ENCODE measurements at places on chromosomes 5 and 9.
A peak's percentile ranks its signal among the peaks of the same experiment; 100 is the strongest.

DNA sequence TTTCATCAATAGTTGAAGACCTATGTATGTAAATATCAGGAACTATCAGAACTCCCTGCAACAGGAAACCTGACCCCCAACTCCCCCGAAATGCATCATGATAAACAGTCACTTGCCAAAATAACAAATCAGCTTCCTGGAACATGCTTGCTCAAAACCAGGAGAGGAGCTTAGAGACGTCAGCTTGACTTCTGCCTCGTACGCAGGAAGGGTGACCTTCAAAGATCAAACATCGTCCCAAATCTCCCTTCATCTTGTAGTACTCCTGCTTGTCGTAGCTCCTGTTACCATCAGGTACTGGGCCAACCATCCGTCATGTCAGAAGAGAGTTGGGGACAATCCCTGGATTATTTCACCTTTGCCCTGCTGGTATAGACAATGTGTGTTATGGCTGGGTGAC, 396.1 kb downstream of the GADD45G start:
- no peak for DNase-seq

DNA sequence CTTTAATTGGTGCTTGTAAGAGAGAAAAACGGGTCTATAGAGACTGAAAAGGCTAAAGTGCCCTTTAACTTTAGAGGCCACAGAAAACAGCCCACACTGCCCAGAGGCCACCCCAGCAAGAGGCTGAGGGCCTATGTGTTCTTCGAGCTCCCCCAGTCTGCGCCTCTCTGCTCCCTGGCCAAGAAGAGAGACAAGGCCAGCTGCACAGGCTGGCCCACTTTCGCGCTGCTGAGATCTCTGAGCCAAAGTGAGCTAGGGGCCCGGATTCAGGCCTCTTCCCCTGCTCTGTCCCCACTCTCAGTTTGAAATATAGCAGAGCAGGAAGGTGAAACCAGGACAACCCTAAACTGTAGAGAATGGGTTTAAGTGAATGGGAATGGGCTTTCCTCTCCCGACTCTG, 132.0 kb upstream of the TRIM32 start:
- peak; percentile 14 for DNase-seq

GRCh38 chr5:111553868-111554267, 41.5 kb upstream of the STARD4 start:
- DNase-seq, result no peak

DNA sequence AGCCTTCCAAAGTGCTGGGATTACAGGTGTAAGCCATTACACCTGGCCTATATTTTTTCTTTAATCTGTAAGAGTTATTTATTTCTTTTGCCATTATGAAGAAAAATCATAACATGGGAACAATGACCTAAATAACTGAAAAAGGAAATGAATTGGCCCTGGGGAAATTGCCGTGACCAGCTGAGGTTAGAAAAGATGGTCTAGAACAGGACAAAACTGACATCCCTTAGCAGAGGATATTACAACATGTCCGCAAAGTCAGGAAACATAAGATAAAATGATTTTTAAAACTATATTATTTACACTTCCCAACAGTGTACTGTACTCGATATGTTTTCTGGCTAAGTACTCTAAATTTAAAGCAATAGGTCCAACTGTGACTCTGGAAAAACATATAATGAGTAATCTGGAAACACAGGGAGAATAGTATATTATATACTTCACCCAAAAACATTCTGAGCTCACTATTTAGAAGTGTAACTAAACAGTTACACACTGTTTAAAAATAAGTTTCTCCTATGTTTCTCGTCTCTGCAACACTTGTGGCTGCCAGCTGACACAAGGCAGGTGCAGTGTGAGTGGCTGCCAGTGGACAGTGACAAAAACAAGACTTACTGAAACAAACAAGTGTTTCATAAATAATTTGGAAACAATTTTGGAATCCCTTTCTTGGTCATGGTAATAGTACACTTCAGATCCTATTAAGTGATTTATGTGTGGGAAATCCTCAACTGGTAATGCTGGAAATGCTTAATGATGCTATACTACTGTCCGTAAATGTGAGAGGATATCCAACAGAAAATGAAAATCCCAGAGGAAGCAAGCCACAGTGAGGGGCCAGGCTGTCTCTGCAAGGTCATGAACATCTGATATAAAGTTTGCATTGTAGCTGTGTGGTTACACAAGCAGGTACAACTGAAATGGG, 69.1 kb downstream of the C9orf85 start:
- peak; percentile 24 for DNase-seq

DNA sequence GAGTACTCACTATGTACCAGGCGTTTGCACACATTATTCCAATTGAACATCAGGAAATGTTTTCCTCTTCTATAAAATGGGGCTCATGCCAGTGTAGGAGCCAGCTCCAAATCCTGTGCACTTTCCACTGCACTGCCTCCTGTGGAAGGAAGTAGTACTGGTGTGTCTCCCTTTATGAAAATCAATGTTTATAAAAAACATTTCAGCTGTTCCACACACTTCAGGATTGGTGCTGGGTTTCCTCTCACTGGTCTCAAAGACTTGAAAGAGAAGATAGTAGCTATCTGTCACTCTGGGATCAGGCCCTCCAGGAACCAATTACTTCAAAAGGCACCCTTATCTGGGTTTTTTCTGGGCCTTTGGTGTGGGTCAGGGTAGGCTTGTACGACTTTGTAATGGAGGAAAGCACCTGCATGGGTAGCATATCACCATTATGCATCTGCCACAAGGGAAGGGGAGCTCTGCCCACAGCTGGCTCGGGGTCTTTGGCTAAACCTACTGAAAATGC, 32.5 kb downstream of the RAB14 start:
- DNase-seq, result no peak

DNA sequence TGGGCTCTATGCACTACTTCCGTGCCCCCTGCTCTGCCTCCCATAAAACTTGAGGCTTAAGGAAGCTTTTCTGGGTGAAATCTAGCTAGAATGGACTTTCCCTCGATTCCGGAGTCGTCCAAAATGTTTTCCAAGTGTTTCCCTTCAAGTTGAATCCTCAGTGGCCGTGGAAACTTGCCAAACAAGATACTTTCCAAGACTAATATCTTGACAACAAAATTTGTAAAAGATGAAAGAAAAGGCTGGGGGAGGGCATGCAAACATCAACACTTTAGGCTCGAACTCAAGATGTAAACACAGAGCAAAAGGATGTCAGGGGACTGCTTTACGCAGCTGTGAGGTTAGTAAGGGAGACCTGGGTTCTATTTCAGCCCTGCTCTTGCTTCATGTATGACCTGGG, 482.8 kb upstream of the KLF4 start:
- DNase-seq, result no peak

- no peak for DNase-seq
Measured at GRCh38 chr5:65391591-65391990, 90.1 kb downstream of the ADAMTS6 start.

- no peak for DNase-seq
Measured at GRCh38 chr9:84818791-84819190, 149.3 kb downstream of the NTRK2 start.

- no peak for DNase-seq
Measured at GRCh38 chr5:80941496-80941895, 18.7 kb upstream of the RASGRF2 start.

- DNase-seq, result no peak
Measured at GRCh38 chr5:128155776-128156175, 72.2 kb downstream of the SLC12A2 start.

DNA sequence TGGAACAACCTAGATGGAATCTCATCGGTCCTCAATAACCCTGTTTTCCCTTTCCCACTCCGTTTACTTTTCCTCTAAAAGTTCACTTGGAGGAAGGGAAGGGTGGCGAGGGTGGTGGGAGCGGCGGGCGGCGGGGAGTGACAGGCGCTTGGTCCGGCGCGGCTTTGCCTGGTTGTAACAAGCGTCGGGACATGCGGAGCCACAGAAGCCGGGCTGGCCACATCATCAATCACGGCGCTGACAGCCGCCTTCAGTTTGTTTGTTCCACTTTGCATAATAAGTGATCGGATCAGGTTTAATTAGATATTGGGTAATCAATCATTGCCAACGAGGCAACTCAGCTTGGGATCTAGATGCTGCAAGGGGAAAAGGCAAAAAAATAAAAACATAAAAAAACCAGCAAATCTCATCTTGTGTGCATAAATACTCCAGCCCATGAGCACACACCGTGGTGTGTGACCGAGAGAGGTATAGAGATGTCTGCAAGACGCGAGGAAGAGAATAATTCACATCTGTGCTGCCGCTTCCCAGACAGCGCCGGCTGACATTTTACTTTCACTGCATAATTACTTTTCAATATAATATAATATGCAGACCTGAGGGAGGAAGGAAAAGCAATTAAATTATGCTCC, 396.2 kb upstream of the IRX4 start:
- DNase-seq, result no peak

- DNase-seq, result peak; percentile 20
Measured at GRCh38 chr5:53069626-53070025, 39.9 kb downstream of the MOCS2 start.

DNA sequence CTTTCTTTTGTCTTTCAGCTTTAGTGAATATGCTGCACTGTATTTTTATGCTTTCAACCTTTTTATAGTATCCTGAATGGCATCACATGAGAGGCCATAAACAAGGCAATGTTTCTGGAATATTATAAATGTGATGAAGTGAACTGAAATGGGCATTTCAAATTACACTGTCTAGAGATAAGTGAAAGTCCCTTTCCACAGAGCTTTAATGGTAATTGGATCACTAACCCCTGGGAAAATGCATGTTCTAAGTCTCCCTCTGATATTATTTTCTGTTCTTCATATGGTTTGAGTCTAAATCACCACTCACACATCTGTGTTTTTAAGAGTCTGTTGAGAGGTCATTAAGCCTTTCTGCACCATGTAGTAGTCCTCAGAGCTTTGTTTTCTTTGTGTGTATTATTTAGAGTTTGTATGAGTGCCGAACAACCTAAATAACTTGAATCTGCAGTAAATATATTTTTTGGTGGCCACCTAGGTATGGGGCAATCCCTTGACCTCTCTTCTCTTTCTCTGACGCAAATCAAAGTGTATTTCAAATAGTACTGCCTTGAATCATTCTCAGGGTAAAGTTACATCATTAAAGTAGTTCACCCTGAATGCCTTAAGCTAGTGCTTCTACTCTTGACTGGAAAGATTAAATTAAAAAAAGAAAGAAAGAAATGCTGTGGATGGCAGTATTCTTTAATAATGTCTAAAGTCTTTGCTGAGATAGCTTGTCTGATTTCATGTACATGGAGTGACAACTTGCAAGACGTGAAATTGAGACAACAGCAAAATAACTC, 1931.0 kb upstream of the CDH6 start:
- DNase-seq, result no peak

GRCh38 chr5:160237571-160238093, 8.3 kb downstream of the FABP6 start:
- no peak for DNase-seq

DNA sequence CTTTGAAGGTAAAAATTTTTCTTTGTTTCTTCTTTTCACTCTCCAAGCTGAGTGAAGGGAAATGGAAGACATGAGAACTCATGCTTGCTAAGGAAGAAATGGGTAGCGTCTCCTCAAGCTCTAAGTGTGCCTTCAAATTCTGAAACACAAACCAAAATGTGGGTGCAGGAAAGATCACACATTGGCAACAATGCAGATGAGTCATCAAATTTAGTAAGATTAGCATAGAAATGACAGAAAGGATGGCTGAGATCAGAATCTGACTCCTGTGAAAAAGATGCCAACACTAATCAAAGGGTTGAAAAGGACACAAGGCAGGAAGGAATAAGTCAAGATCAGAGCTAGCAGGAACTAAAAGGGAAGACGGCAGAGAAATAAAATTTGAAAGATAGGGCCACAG, 61.1 kb upstream of the ZNF462 start:
- DNase-seq, result no peak

- DNase-seq, result no peak
Measured at GRCh38 chr5:158929552-158930218, 170.0 kb downstream of the EBF1 start.

- DNase-seq, result no peak
Measured at GRCh38 chr5:20832204-20833080, 844.4 kb upstream of the CDH18 start.

DNA sequence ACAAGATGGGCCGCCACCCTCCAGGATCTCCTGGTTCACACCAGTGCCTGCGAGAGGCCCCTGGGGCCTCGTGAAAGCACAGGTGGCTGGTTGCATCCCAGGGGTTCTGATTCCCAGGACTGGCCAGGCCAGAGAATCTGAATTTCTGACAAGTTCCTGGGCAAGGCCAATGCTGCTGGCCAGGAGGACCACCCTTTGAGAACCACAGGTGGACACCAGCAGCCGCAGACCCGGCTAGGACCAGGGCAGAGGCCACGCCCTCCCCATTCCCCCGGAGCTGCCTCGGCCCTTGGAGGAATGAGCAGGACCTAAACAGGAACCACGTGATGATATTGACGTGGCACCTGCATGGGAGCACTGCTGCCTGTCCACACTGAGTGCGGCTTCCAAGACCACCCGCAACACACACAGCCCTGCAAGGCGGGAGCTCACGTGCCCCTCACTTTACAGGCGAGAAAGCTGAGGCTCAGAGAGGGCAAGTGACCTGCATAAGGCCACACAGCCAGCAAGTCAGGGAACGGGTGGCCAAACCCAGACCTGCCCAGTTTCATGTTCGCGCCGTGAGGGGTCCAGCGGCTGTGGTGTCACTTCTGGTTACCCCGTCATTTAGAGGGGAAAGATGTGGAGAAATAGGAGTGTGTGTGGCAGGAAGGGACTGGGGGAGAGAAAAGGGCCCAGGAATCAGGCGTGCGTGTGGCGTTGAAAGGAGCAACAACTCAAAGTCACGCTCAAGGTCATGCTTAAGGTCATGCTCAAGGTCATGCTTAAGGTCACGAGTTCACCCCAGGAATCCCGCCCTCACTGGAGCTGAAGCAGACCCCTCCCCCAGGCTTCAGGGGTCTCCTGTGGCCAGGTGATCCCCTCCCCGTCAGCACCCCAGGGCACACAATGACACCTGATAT, 105.9 kb upstream of the IER5L start:
- peak; percentile 11 for DNase-seq

- DNase-seq, result no peak
Measured at GRCh38 chr5:168411871-168412270, 74.4 kb upstream of the RARS1 start.

- no peak for DNase-seq
Measured at GRCh38 chr5:149739371-149739770, 9.3 kb downstream of the PPARGC1B start.
